GOT3 (cell line): ENCODE measurements at places on chromosomes 1 and 21.

- no peak for DNase-seq
These were observed 685.0 kb downstream of the ADGRL2 start for GRCh38 chr1:82485591-82486369.

DNA sequence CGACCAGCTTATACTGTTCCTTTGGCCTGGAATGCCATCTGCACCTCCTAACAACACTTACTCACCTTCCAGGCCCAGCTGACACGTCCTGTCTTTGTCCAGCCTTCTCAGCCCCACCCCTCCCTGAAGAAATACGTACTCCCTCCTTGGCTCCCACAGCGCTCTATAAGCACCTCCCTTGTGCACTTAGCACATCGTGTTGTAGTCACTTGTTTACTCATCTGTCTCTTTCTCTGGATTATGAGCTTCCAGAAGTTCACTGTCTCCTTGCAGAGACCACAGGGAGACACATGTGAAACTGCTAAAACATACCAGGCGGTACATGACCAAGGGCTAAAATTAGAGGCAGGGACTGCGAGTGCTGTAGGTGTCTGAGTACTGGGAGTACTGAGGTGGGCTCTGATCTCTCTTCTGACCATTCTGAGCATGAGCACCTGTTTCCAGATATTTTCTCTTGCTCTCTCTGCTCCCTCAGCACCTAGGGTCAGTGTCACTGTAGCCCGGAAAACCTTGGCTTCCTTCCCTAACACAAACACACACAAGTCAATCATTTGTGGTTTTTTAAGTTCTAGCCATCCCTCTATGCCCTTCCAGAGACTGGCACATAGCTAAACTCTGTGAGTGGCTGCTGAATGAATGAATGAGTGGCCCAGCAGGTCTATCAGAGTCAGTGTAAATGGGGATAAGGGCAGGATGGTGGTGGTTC is 5.1 kb downstream of the DCST1 start:
- no peak for DNase-seq

DNA sequence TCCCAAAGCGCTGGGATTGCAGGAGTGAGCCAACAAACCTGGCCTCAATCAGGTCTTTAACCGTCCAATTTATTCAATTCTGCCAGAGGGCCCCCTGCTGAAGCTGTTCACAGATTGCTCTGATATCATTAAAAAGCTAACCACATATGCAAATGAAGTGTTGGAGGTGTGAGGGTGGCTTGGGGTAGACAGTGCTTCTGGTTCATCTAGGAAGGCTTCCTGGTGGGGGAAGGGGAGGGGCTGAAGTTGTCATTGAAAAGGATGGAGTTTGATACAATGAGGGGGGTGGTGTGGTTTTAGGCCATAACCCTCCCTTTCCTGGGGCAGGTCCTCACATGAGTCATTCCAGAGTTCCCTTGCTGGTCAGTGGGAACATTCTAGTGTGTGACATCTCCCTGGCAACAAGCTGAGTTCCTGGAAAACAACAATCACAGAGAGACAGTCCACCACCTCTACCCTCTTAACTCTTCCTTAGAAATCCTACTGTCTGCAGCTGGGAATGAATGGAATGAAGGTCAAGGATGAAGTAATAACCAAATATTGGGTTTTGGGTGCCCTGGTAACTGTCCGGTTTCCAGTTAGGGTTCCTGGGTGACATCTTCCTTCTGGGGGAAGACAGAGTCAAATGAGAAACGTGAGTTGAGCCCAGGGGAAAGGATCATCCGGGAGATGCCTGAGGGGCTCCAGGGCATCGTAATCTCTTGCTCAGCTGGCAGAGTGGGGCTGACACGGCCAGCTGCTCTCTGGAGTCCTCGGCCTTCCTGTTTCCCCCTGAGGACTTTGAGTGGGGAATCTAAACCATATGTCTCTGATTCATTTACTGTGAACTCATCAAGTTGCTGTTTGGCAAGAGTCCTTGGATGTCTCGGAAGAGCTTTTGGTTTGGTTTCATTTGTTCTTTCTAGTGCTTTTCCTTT is 32.2 kb downstream of the BATF3 start:
- peak; percentile 75 for DNase-seq

DNA sequence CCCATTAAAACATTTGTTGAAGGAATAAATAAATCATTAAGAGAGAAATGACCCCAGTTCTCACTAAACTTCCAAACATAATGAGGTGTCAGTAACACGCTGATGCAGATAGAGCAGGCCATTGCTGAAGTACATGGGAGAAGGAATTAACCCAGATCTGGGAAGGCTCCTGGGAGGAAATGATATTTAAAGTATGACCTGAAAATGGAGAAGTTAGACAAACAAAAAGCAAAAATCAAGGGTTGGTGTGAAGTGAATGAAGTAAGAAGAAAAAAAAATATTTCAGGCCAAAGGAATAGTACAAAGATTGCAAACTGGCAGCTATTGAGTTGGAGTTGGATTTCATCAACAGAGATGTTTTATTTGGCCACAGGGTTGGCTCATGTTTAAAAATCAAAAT is 71.4 kb downstream of the RGS2 start:
- DNase-seq = no peak

DNA sequence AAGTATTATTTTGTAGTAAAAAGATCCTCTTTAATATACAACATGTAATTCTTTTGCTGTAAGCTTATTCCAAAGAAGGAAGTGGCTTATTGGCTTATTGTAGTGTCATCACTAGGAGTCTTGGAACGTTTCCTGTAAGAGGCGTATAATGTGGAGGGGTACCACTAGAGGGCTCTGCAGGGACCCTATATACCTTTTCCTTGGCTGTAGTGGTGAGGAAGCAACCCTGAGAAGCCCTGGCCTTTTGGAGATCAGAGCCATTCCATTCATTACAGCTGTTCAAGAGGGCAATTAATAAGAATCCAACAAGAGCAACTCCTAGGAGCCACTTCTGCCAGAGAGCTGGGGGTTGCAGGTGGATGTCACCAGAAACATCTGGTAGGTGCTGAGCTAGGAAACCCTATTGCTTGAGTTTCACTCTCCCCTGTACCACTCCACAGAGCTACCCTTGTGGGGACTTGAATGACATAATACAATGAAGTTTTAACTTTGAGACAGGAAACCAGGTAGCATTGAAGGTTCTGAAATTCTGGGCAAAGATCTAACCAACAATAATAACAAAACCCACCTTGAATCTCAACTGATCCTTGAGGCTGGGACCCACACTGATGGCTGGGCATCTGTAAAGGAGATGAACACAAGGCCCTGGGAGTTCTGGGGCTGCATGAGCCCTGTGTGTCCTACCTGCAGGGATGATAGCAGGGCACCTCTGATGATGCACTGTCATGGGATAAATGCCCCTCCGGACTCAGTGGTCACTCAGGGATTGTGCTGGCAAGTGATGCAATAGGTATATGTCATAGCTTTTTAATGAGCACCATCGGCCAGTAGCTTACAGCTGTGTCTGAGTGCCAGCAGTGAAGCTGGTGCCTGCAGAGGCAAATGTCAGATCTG is 160.2 kb upstream of the COA6 start:
- no peak for DNase-seq

DNA sequence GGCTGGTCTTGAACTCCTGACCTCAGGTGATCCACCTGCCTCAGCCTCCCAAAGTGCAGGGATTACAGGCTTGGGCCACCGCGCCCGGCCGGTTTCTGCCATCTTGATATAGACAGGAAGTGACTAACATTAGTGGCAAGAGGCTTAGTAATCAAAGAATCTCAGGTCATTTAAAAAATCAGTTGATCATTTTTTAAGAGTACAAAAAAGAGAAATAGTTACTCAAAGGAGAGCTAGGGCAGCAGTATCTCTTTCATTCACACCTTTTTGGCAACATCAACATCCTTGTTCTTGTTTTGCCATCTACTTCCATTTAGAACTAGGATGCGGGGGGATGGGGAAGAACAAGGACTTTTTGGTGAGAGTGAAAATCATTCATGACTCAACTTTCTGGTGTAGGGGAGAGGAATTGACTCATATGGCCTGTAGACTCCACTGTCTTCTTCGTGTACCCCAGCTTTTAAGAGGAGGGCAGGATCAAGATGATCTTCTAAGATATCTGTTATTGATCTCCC is 8.8 kb downstream of the FCRLB start:
- no peak for DNase-seq

GRCh38 chr1:56385314-56385713 is 194.0 kb downstream of the PLPP3 start:
- no peak for DNase-seq

DNA sequence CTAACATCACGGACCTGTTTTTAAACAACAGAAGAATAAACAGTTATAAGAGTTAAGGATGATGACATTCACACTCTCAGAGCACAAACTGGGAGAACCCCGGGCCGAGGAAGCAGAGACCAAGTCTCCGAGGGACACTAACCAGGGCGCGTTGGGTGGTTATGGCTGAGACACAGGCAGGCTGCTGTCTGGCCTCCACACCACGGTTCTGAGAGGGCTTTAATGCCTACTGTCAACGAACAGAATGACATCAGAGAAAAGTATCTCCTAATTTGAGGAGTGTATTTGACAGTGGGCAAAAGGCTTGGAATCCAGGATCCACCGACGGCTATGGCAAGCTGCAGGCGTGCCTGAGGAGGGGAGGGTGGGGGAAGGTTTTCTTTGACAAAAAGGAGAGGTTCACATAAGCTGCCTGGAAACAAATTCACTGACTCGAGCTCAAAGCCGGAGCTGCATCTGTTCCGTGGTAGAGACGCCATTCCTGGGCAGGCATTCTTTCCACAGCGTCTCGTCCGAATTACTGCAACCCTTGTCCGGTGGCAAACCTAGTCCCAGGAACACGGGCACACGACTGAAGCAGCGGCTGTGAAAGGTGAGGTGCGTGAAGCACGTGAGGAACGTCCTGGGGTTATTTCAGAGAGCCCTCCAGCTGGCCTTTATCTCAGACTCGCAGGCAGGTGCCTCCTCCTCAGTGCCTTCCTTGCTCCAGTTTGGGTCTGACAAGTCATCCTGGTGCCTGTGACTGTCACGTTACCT is 9.4 kb downstream of the POFUT2 start:
- no peak for DNase-seq

- no peak for DNase-seq
These were observed 51.0 kb downstream of the SGIP1 start for GRCh38 chr1:66585002-66585401.

DNA sequence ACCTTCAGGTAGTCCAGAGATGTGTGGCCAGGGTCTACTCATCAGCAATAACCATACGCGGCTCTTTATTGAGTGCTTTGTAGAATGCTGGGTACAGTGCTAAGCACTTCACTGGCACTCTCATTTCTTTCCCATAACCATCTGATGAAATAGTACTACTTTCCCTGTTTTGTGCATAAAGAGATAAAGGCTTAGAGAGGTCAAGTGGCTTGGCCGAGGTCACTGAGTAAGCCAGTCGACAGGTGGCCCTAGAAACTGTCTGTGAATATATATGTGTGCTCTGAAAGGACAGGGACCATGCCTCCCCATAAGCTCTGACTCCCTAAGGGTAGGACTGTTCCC is 52.8 kb downstream of the NENF start:
- no peak for DNase-seq

GRCh38 chr21:39980241-39980820 is 113.1 kb downstream of the PCP4 start:
- no peak for DNase-seq
